Stimulated activated CD8-positive, alpha-beta memory T cell treated with anti-CD3 and anti-CD28 coated beads, Interleukin-4, amount 100 ng/mL, for 1 hour (primary cell): ENCODE measurements at places on chromosomes 12 and 14.

- no peak for DNase-seq
These were observed 41.6 kb upstream of the CSRP2 start for GRCh38 chr12:76920172-76921099.

DNA sequence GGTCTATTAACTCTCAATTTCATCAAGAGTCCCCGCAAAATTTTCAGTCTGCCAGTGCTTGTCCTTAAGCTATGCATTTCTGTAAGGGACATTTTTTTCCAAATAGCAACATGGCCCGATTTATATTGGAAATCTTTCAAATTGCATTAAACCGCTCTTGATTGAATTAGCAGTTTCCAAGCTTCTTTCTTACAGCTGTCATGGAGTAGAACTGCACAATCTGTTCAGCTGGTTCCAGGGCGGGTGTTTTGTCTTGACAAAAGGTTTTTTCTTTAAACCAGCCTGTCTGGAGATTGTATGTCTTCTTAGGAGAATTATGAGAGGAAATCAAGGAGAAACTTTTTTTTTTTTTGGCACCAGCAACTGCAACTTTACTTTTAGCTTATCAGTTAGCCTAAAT lies 185.8 kb downstream of the ALG10B start:
- DNase-seq, result no peak

GRCh38 chr12:11917501-11917900 lies 153.2 kb upstream of the BCL2L14 start:
- DNase-seq, result no peak

- DNase-seq, result no peak
These were observed 19.7 kb upstream of the CKAP4 start for GRCh38 chr12:106267535-106267934.

DNA sequence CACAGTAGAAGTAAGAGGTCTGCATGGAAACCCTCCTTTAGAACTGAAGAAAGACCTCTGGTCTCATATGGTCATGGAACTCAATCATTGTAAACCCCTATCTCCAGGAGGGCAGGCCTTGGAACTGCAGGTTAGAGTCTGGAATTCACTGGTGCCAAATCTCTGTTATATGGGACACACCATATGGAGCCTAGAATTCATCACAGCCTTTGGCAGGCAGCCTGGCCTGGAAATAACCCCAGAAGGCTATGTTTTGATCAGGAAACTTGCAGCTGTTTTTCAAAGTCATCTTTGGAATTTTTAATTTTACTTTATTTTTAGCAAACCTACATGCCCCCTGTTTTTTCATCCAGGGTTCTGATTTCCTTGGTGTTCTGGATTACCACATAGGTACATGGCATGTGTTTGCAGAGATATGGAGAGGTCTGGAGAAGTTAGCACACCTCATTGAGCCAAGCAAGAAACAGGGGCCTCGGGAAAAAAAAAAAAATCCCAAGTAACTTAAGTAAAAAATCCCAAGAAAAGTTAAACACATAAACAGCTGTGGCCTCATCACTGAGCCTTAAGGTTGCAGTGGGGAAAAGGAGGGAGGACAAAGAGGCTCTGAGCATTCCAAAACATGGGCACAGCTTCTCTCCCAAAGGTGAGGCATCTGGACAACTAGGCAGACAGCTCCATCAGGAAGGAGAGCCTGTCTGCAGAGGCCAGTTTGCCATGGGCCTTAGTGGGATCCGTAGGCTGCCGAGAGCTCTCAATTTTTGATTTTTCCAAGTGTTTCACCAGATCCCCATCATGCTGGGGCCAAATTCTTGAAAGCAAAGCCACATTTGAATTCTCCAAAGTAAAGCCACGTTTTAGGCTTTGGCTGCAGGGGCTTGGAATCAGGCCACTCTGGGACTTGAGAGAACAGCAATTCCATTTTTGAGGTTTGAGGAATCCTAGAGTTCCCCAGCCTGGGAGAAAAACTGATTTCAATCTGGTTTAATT lies 339.6 kb upstream of the TBX3 start:
- DNase-seq, result no peak

DNA sequence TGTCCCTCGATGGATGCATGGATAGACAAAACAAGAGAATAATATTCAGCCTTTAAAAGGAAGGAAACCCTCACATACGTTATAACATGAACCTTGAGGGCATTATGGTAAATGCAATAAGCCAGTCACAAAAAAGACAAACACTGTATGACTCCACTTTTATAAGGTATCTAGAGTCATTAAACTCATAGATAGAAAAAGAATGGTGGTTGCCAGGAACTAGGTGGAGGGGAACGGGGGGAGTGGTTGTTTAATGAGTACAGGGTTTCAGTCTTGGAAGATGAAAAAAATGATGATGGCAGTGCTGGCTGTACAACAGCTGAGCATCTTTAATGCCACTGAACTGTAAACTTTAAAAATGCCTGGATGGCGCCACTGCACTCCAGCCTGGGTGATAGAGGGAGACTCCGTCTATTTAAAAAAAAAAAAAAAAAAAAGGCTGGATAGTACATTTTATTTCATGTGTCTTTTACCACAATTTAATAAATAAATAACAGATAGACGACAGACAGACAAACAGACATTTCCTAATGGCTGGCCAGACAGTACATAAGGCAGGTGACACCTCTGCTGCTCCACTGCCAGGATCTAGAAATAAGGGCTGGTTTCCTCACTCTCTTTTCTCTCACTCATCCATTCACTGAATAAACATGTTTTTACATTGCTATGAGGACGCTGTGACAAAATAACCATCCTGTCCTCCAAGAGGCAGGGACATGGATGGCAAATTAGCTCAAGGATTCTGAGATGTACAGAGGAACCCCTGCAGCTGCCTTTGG lies 118.8 kb downstream of the FOXN3 start:
- no peak for DNase-seq

GRCh38 chr12:42552822-42553221 lies 36.7 kb downstream of the PRICKLE1 start:
- no peak for DNase-seq

DNA sequence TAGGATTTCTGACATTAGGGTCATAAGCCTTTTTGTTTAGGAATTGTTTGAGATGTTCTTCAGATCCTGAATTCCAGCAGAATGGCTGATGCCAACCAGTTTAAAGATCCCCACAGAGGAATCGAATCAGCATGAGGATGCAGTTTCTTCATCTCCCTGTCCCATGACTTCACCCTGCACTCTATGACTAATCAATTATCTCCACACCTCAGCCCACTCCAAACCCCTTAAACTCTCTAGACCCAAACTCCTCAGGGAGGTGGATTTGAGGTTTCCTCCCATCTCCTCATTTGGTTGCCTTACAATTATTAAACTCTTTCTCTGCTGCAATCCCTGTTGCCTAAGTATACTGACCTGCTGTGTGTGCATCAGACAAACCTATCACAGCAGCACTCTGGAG lies 86.5 kb upstream of the CRY1 start:
- no peak for DNase-seq

GRCh38 chr14:44586910-44587309 lies 79.8 kb upstream of the FSCB start:
- no peak for DNase-seq

DNA sequence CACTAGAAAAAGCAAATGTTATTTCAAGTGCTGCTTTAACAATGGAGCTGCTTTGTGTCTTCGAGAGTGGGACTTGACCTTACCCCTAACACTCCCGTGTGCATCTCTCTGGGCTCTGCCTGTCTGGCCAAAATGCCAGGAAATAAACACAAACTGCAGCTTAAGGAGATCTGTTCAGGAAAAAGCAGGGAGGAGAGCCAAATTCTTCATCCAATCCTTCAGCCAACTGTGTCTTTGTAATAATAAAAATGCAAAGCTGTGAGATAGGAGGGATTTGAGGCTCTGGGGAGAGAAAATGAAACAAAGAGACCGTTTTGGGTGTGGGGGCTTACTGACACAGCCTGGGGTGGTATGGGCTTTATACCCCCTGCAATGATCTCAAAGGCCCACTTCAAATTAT lies 85.8 kb upstream of the WSCD2 start:
- no peak for DNase-seq

DNA sequence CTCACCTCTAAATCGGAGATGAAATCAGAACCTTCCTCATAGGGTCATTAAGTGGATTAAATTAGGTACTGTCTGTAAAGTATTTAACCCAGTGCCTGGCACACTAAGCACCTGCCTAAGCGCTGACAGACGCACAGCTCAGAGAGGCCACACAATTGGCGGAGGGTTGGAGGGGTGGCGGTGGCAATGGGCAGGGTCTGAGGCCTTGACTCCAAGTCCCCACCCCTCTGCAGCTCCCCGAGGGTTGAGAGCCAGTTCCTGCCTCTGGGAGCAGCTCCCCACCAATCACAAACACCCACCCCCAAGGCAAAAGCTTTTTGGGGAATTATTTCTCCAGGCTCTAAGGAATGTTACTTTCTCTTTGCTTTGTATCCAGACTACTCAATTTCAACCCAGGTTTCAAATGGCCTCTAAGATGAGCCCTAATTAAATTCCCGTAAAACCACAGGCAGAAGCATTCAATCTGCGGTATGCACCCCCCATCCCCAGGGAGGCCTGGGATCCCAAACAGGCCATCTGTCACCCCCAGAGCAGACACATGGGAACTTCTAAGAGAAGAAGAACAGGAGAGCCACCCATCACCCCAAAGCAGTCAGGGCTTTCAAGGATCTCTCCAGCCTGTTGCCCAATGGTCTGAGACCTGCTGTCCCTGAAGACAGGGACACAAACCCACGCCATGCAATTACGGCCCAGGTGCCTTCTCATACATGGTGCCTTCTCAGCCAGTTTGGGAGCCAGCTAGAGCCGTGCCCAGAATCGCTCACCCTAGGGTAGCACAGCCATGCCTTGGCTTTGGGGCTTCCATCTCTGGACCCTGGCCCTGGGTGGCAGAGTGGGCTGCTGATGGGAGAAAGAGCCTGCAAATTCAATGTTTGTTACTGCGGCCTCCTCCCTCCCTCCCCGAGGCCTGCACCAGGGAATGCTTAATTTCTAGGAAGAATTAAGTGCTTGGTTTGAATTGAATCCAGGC lies 66.1 kb downstream of the CHGA start:
- DNase-seq, result no peak

- DNase-seq, result no peak
These were observed 291.8 kb downstream of the ERC1 start for GRCh38 chr12:1282670-1283315.

DNA sequence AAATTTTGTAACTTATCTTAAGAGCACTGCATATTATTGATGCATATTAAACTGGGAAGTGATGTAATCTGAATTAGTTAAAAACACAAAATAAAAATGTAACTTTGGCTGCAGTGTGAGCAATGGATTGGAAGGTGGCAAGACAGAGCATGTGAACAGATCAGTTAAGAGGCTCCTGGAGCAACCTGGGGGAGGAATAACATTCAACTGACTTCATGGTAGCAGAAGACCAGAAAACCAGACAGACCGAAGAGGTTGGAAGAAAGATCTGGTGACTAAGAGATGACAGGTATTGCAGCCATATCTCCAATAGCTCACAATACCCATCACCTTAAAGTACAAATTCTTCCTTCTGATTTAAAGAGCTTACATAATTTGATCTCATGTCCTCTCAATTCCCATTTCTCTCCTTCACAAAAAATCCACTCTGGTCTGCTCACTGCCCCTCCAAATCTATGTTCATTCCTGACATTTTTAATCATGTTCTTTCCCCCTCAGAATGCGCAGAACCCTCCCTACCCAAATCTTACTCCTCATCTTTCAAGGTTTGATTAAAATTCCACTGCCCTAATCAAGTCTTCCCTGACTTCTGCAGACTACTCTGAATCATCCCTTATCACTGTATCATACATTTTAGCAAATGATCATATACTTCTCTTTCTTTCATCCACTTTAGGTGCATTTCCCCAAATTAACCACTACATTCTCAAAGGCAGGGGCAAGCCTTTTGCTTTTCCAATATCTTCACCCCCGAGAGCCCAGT lies 51.5 kb downstream of the DUSP16 start:
- no peak for DNase-seq

DNA sequence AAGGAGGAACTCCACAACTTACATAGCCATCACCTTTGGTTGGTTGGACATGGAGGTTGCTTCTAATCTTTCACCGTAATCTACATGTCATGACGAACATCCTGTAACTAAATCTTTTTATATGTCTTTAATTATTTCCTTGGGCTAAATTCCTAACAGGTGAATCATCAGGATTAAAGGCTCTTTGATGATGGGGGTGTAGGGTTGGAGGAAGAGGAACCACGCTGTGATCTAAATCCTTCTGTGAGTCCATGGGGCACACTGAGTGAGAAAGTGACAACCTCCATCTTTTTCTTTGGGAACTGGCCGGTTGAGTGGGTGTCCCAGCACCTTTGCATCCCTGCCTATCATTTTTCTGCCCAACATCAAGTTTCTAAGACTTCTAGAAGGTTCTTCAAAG lies 31.1 kb upstream of the MAP1LC3B2 start:
- no peak for DNase-seq

DNA sequence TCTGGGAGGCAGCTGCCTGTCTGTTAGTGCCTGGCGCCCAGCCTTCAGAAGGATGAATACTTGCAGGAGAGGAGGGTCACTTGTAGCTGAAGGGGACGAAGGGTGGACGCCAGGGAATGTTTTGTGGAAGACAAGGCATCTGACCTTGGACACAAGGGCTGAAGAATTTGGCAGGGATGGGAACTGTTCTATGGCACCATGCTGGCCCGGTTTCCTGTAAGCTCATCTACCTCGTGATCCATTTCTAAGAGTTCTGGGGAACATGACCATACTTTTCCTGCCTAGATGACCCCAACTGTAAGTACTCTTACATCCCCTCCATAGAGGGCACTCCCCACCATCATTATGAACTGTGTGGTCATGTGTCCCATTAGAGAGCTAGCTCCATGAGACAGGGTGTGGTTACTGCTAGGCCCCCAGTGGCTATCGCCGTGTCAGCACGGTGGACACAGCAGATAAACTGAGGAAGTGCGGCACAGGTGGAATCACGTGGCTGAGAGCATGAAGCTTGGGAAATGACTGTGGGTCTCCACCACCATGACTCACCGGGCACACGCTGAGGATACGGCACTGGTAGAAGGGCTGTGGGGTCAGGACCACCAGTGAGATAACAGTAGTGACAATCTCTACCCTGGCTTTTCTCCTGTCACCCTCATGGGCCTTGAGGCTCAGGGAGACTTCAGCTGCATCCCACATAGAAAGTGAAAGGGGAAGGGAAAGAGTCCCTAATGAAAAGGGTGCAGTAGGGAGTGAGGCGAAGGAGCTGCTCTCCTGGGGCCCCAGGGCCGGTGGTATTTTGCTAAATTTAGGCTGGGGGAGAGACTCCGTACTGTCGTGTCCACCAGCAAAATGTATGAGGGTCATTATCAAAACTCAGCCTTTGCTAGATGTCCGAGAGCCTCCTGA lies 252.6 kb downstream of the FOXN3 start:
- no peak for DNase-seq

DNA sequence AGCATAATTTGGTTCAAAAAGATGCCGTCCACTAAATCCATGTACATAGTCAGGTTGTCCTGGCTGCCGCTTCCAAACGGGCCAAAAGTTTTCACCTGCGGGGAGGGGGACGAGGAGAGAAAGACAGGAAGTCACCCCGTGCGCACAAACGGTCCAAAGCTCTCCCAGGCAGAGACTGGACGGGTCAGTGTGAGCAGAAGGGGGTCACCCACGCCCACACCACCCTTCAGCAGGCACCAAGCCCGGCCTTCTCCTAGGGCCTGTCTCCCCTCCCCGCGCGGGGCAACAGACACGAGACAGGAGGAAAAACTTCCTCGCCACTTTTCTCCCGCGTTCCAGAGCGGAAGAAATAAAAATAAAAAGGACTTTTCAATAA lies 888 bp downstream of the CCDC88C start:
- DNase-seq, result no peak
